ENCODE measurements at places on chromosomes 13 and 19.

GRCh38 chr19:32469795-32470194, 64.2 kb downstream of the DPY19L3 start:
- no peak for DNase-seq

- DNase-seq = peak; percentile 60
These were observed 12.2 kb upstream of the ZNF888 start for GRCh38 chr19:52935434-52935833.

DNA sequence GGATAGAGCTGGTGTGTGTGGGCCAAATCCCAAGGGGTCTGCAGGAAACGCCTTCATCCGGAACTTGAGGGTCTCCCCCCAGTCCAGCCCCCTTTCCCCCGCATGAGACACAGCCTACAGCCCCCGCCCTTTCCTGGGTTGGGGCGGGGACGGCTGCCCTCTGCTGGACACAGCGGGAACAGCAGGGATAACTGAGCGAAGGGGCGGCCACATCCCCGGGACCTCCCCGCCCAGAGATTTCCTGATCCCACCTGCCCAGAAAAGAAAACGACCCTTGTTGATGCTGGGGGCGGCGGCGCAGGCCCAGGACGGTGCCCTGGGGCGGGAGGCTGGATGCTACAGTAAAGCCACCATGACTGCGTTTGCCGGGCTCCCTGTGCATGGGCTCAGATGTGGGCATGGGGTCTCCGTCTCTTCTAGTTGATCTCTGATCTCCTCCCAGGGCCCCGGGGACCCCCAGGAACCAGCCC, 14.2 kb downstream of the ONECUT3 start:
- DNase-seq = no peak

GRCh38 chr13:50318887-50319286, 303.6 kb downstream of the KCNRG start:
- DNase-seq = no peak

DNA sequence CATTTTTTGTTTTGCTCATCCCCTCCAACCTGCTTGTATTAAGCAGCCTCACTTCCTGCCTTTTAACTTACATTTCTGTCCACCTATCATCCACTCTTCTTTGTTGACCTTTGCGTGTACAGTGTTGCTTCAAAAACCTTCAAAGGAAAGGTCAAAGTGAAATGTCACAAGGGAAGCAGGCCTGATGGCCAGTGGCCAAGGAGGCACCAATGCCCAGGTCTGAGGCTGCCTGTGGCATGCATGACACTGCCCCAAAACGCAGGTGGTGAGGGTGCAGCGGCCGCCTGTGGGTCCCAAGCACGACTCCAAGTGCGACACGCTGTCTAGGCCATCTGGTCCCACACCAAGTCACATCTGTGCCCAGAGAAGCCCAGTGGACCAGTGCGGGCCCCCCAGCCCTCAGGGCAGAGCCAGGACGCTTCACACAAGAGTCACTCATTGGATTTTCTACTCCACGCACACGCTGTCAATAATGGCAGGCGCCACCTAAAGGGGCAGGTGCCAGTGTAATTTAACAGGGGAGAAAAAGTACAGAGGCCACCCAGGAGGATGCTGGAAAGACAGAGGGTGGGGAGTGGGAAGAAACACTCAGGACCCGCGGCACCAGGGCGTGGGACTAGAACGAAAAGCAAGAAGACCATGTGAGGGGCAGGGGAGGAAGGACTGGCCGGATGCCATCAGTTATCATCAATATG, 23.5 kb downstream of the SLC7A1 start:
- DNase-seq = peak; percentile 32

DNA sequence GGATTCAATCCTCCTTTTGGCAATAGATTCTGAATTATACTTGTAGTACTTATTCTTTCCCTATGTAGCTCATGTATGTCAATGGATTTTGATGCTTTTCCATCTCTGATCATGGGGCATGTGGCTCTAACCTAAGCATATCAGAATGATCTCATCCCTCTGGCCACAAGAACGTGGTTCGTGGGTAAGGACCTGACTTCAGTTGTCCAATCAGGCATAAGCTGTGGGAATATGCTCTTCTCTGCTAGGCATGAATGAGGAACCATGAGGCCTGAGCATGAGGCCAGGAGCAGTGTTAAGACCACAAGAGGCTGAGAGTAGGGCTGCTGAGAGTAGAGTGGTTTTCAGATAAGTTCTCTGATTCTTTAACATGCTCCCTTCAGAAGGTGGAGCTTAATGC, 292.4 kb upstream of the TSHZ3 start:
- no peak for DNase-seq

DNA sequence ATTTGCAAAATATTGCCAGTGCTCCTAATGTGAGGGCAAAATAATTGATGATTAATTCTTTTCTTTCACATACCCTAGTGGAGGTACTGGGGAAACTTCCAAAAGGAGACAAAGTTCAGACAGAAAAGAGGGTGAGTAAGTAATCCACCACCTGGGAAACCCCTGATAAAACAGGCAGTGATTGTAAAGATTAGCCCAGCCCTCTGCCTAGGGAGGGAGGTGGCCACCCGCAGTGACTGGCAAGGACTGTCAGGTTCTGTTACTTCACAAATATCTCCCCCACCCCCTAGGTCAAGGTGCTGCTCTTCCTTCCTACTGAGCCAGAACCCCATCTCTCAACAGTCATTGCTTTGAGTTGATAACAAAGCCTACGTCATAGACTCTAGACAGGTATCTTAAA, 239.7 kb downstream of the DNAJC15 start:
- no peak for DNase-seq

DNA sequence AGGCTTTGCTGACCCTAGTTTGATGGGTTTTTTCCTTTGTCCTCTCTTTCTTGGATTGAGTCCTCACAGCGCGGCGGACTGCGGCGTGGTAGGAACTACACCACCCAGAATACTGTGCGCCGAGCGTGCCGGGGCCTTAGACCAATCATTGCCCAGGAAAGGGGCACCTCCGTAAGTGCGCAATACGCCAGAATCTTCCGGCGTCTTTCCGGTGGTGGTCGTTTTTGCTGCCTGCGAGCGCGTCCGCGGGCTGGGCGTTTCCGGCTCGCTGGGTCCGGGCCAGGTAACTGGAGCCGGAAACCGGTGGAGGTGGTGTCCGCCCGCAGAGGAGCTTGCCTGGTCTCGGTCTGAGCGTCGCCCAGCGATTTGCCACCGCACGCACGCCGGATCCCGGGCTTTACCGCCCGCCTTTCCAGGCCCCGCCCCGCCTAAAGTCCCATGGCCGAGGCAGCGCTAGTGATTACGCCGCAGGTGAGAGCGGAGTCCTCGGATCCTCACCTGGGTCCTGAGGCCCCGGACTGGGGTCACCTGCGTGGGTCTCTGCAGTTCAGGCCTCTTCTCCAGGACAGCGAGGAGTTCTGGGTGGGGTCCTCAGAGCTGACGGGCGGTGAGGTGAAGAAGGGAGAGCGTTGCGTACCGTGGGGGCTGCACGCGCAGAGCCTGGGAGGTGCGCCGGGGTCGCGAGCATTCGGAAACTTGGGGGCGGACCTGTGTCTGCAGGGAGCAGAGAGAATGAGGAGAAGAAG, at the start of gene ZNF549:
Gene ZNF549, plus strand, starts transcription at position 221 of the 746 bp plus-strand sequence. Its CDS starts 218 bp downstream, at position 439.
- peak; percentile 97 for DNase-seq

GRCh38 chr13:25688536-25688935, 316.8 kb downstream of the ATP8A2 start:
- no peak for DNase-seq

DNA sequence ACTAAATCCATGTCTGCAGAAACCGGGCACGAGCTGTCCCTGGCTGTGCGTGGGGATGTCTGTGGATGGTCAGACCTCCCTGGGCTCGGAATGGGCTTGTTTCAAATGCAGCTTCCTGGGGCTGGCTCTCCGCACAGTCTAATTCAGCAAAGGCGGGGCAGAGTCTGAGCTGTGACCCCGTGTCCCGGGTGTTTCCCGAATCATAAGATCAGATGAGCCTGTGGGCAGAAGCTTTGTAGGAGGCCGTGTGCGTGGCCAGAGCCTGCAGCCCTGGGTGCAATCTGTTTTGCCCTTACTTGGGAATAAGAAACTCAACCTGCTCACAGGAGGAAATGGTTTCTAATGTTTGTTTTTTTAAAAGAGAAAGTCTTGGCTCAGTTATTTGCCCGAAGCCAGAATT, 13.9 kb upstream of the GNA11 start:
- no peak for DNase-seq

DNA sequence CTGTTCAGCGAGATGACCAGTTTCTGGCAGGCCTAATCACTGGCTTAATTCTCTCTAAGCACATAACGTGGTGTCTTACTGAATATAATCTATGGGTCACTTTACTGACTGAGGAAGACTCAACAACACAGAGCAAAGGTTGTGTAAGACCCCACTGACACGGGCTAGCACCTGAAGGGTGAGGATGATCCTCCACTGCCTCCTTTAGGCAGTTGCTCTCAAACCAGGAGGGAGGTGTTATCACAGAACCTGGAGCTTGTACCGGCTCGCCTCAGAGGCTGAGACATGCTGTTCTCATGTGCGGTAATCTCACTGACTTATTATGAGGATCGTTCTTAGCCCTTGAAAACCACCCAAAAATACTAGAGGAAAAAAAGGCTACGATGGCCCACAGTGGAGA, 28.3 kb downstream of the RCBTB2 start:
- DNase-seq = no peak

DNA sequence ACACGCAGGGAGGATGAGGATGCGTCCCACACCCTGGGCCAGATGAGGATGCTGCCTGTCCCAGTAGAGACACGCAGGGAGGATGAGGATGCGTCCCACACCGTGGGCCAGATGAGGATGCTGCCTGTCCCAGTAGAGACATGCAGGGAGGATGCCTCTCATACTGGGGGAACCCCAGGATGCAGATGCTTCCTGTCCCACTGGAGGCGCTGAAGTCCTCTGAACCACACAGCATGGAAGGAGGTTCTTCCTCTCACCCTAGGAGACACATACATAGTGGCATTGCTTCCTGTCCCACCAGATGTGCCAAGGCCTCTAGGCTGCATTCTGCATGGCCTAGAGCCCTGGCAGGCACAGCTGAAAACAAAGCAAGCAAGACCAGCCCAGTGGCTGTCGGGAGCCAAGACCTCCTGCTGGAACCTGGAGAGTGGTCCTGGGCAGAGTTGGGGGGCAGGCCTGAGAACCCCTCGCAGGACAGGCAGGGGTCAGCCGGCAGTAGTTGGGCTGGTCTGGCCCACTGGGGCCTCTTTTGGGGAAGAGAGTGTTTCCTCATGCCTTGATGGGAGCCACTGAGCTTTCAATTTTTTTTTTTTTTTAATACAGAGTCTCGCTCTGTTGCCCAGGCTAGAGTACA, 4.3 kb downstream of the HPN start:
- DNase-seq = peak; percentile 61

- DNase-seq = no peak
These were observed 69.6 kb upstream of the PCDH9 start for GRCh38 chr13:67299751-67300150.

GRCh38 chr19:50464348-50464747, 12.0 kb upstream of the EMC10 start:
- no peak for DNase-seq

DNA sequence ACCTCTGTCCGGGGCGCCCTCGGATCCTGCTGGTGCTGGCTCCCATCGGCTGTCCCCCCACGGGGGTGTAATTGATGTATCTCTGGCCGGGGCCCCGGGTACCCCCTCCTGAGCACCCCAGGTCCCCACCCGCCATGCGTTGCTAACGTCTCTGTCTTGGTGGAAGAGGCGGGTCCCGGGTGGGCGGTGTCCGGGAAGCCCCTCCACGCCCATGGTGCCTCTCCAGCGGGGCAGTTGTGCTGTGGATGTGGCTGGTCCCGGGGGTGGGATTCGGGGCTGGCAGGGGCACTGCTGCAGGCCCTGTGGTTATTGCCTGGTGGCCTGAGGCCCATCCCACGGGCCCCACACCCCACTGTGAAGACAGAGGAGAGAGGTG, 4.9 kb downstream of the DIRAS1 start:
- no peak for DNase-seq

DNA sequence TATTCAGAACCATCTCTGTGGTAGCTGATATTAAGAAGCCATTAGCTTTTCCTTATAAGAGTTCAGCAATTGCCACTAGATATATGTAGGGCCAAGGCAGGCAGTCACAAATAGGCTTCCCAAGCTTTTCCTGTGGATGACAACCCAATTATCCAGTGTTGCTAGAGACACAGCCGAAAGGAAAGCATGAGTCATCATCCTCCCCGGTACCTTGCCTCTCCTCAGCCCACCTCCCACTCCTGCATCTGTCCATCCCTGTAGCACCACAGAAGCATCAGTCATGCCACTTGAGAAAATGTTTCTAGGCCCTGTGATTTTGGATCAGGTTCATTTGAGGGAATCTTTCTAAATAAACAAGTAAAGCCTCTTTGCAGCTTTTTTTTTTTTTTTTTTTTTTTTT, 204.3 kb downstream of the DNAJC15 start:
- DNase-seq = peak; percentile 71

DNA sequence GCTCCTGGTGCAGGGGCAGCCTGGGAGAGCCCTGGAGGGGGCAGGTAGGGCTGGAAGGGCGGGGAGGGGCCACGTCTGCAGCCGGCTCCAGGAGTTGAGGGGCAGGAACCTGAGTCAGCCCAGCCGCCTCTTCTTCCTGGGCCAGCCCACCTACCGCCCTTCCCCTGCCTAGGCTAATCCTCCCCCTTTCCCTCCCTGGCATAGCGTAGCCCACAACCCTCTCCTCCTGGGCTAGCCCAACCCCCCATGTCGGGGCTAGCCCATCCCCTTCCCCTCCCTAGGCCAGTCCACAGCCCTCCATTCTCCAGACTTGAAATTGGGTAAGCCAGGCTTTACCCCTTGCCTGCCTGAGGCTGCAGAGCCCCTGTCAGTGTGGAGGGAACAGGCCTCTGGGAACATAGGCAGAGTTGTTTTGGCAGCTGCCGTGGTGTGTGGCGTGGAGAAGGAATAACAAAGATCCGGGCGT, 20.6 kb upstream of the WDR18 start:
- DNase-seq = peak; percentile 72

GRCh38 chr19:48044561-48044960, 682 bp upstream of the CABP5 start:
- DNase-seq = no peak

GRCh38 chr19:13963603-13964105, 11.3 kb downstream of the DCAF15 start:
- no peak for DNase-seq

GRCh38 chr19:27752530-27753184, 1460.3 kb downstream of the UQCRFS1 start:
- peak; percentile 51 for DNase-seq

GRCh38 chr19:3407556-3408516, 41.5 kb downstream of the NFIC start:
- no peak for DNase-seq

- no peak for DNase-seq
These were observed 24.2 kb downstream of the UHRF1 start for GRCh38 chr19:4933528-4933927.
